Omental fat pad (tissue), 4 donors: ENCODE measurements at places on chromosomes 16 and 17. TPM values are rescaled to one million over a fixed set of nuclear protein-coding genes. Genes with fewer than 3 reads are reported as not detected.

DNA sequence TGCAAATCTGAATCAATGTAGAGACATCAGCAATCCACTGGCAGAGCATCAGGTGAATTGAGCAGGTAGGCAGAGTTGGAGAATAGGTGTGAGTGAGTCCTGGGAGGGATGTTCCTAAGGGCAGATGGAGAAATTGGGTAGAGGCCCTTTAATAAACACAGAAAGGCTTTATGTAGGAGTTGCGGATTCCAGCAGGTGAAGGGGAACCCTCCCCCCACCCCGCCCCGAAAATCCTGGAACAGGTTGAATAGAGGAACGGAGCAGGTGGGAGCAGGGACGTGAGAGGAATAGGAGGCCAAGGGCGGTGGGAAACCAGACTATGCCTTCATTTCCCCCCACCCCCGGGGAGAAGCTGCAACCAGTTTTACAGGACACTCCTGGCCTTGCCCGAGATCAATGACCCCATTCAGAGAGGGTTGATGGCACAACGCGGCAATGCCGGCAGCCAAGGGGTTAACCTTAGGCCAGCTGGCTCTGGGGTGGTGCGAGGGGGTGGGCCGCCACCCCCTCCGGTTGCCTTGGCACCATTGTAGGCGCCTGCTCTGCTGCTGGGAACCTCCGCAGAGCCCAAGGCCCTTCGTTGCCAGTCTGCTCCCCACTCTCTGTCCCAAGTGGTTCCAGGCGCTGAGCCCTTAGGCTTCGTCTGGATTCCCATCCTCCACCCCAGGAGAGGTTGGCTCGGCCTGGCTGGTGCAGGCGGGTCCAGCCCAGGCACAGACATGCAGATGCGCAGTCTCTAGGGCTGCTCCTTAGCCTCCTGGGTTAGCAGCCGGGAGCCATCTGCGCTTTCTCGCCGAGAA is 814 bp upstream of the RUNDC3A start:
- DNase-seq: no peak

DNA sequence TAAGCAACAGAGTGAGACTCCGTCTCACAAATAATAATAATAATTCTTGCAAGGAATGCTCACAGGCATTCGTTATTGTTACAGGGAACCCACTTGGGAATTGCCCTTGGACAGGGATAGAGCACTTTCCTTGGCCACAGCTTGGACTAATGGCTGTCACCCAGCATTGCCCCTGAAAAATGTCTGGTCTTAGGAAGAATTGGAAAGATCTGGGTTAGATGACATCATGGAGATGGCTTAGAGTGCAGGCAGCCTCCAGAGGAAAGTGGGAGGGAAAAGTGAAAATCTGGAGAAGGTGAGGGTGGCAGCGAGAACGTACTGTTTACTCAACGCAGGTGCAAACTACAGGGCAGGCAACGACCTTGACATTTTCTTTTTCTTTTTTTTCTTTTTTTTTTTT is 59.3 kb upstream of the MRTFB start:
- no peak for DNase-seq

- DNase-seq: no peak
Observed at GRCh38 chr17:42676424-42677011, at the start of gene PLEKHH3. PLEKHH3 (minus strand) TSS chr17:42676994; CDS start chr17:42676563, 431 bp downstream.

DNA sequence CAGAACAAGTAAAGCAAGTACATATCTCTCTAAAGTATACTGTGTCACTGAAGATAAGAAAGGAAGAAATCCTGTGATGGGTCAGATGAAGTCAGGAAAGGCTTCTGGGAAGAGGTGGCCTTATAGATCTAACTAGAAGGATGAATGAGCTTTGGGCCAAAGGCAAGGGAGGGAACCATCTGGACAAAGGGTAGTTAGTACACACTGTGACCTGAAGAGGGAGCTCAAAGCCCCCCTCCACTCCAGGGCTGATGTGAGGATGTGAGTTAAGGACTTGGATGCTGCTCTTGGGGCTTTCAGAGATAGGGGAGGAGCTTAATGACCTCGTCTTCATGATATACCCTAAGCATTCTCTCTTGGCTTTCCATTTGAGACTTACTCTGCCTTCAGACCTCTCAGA is 185.3 kb upstream of the CACNG3 start:
- no peak for DNase-seq

DNA sequence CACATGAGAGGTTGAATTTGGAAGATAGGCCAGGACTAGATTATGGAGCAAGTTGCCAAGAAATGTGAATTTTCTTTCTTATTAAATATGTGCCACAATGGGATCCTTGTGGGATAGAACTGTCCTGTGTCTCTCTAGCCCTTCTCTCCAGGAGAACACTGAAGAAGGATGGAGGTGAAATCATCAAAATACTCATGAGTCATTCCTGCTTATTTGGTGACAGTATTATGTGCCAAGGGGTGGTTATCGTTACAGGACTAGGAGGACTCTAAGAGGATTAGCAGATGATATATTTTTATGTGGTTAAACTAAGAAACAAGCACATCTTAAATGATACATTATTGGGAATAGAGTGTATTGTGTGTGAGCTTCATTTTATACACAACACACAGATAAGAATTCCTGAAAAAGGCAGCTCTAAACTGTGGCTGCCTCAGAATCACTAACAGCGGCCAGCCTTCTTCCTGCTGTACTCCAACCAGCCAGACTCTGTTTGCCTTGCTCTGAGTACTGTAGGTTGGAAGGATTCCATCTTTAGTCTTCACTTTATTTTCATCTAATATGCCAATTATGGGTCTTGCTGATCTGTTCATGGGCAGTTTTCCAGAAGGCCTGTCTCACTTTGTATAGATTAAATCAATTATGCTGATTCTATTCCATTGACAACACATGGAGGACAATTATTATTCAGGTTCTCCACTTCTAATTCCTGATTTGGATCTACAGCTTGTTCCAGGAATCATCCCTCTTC is 325.8 kb downstream of the ABCC12 start:
- DNase-seq: no peak

GRCh38 chr16:19499006-19499405 is 22.9 kb downstream of the GDE1 start:
- no peak for DNase-seq

GRCh38 chr17:60098578-60098977 is 19.9 kb upstream of the HEATR6 start:
- DNase-seq: no peak

DNA sequence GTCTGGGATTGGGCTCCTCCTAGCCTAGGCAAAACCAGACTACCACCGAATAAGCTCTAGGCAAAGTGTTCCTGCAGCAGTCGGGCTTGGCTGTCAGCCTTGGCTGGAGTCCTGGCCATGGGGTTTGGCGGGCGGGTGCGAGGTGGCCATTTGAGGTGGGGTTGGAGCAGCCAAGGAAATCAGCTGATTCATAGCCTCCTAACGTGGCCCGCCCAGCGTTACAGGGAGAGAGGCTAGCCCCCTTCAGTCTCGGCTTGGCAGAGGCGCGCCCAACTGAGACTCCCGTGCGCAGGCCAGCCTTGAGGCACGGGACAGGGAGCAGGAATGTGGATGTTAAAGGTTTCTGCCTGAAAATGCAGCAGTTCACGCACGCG is 1.9 kb downstream of the PMP22 start:
- peak; percentile 47 for DNase-seq

DNA sequence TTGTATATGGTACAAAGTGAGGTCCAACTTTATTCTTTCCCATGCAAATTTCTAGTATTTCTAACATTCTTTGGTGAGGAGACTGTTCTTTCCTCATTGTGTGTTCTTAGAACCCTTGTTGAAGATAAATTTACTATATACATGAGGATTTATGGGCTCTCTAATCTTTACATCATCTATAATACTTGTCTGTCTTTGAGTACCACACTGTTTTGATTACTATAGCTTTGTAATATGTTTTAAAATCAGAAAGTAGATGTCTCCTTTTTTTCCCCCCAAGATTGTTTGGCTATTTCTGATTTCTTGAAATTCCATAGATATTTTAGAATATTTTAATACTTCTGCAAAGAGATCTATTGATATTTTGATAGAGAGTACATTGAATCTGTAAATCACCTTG is 23.7 kb downstream of the ZNF267 start:
- no peak for DNase-seq

DNA sequence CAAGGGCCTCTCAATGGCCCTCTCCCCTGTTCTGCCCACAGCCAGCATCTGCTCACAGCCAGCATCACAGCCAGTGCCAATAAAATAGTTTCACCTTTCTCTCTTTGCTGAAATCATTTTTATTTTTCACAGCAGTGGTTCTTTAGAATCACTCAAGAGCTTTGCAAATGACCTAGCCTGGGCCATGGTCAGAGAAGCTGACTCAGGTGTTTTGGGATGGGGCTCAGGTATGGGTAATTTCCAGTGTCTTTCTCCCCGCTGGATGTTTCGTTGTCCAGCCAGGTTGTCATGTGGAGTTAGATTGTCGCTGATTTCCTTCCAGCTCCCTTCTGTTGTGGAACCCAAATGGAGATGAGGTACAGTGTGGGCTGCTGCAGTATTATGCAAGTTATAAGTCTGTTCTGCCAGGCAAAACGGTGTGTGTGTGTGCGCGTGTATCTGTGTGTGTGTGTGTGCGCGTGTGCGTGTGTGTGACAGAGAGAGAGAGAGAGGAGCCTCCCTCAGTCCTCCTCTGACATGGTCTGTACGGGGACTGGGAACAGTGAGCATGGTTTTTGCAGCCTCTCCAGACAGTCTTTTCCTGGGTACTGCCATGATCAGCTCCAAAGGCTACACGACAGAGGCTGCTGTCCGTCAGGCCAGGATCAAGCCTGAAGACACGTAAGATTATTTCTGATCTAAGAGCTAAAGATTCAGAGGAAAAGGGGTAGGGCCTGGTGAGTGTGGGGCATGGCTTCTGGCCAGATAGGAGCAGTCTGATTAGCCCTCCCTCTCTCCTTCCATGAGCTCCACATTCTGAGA is 1.4 kb upstream of the PMP22 start:
- DNase-seq: no peak

GRCh38 chr17:59027750-59028149 is 78.9 kb downstream of the TRIM37 start:
- DNase-seq: no peak

- no peak for DNase-seq
Observed at GRCh38 chr17:48002266-48002915, 31.5 kb downstream of the CDK5RAP3 start.

GRCh38 chr17:64037802-64038201 is 17.4 kb upstream of the ICAM2 start:
- DNase-seq: no peak

DNA sequence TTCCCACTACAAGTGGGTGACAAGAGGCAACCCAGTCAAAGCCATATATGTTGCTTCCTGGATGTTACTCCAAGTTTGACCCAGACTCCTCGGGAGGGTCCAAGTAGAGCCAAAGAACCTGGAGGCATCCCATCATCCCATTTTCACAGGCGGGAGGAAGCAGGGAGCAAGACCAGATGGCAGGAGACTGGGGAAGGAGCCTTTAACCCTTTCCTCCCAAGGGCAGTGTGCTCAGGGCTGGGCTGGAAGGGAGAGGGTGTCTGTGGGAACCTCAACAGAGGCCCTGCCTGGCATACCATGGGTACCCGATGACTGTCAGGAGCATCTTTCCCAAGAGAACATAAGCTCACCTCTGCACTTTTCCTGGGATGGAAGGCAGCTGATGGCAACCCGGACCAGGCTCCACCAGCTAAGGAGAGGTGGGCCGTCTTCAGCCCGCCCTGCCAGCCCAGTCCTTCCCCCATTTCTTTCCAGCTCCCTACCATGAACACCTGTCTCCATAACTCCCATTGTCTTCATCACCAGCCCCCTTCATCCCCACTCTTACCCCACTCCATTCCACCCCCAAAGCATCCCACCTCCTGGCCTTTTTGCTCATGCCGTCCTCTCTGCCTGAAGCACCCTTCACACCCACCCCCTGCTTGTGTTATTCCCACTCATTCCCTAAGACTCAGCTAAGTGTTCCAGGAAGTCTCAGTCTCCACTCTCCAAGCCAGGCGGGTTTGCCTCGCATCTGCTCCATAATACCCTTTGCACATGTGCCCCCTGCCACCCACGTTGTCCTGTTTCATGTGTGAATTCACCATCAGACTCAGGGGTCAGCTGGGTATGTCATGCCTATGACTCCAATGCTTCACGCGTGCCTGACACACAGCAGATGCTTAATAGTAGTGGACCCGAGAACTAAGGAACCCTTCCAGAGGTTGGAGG is 5.9 kb upstream of the SLC16A5 start:
- no peak for DNase-seq

DNA sequence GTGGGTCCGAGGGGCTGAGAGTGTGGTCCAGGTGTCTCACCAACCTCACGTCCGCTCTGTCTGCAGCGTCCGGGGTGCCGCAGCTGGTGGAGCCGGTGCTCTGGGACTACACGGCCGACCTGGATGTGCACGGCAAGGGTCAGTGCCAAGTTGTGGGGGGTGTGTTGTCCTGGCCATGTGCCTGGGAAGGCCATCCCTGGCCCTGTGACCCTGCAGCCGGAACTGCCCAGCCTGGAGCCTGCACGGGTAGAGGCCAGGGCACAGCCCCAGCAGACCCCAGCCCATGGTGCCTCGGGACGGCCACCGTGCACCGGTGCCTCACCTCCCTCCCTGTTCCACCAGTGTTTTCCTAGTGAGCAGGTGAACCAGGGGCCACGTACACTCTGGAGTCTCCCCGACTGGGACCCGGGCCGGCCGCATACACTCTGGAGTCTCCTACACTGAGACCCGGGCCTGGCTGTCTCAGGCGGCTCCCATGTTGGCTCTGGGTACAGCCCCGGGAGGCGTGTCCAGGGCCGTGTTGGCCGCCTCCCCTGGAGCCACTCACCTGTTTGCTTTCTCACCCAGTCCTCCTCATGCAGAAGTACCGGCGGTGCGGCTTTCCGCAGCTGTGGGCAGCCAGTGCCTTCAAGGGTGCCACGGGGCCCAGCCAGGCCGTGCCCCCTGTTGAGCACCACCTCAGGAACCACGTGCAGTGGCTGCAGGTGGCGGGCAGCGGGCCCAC is 13.8 kb downstream of the CYBC1 start:
- no peak for DNase-seq

DNA sequence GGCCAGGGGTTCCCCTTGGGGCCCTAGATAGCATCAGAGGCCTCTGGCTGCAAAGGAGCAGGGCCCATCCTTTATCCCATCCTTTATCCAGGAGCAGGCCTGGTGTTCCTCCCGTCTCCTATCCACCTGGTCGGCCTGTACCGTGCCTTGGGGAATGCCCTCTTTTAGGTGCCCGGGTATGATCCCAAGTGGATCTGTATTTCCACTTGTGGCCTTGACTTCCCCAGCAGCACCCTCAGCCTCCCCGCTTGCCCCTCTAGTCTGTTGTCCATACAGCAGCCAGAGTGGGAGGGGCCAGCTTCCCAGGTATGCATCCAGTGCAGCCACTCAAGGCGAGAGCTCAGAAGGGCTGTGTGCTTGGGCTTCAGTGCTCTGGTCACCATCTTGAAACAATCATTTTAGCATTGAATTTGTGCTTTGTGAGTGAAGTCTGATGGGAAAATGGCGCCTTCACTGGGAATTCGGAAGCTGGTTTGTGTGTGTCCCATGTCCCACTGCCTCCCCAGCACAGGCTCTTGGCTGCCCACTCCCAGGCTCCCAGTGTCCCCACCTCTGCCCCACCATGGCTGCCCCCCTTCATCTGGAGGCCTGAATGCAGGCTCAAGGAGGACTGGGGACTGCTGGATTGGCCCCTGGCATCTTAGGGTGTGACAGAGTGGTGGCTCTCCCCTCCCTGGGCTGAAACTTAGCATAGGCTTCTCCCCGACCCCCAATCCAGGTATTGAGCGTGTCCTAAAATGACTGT is 3.3 kb upstream of the RNF112 start:
- no peak for DNase-seq

- no peak for DNase-seq
Observed at GRCh38 chr16:66513111-66513723, 36.7 kb downstream of the TK2 start.

Gene TP53TG3B
- not detected for total RNA-seq

Gene NLRC3
- 4.1 TPM for total RNA-seq

Gene HBM
- total RNA-seq: not detected

Gene MYO15B
- total RNA-seq: 58.4 TPM
